ENCODE measurements at places on chromosomes 1 and 21.
A peak's percentile ranks its signal among the peaks of the same experiment; 100 is the strongest.

- peak; percentile 63 for DNase-seq
Observed at GRCh38 chr1:212457740-212458338, 25.1 kb downstream of the NENF start.

DNA sequence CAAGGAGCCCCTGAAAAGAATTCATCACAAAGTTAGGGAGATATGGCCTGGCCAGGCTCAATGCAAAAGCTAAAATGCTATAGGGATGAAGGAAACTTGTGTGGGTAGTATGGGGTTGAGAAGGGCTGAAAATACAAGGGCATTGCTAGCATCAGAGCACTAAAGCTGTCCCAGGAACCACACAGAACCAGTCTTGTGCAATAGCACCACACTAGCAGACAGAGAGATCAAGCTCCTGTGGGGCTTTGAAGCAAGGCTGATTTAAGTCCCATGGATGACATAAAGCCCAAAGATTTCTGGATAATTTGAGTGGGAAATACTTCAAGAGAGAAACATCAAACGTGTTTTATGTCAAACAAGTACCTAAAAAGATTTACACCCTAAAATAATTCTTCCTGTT is 97.1 kb downstream of the VAV3 start:
- DNase-seq, result no peak

GRCh38 chr1:220378571-220379302 is 106.5 kb upstream of the RAB3GAP2 start:
- DNase-seq, result no peak

GRCh38 chr1:156503698-156504437 is 3.3 kb upstream of the MEF2D start:
- no peak for DNase-seq

DNA sequence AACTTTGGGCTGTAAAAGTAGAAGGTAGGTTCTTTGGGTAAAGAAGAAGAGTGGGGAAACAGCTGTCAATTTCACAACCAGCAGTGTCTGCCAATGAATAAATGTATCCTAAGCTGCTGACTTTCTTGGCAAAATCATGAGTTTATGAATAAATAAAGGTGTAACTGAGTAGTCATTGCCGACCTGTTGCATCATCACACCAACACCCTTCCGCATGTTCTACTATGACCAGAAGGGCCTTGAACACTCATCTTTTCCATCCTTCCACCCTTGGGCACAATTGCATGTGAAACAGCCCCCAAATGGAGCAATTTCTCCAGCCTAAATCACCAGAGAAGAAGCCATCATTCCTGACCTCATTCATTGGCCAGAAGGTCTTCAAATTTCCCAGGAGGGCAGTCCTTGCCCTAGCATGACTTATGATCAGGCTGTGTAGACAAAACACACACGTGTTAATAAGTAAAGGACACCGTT is 31.2 kb upstream of the QSOX1 start:
- no peak for DNase-seq

Measured in CD4-positive, alpha-beta T cell treated with Interferon alpha-2 for 1 hour (primary cell).